ENCODE measurements at places on chromosomes 1 and 21.

DNA sequence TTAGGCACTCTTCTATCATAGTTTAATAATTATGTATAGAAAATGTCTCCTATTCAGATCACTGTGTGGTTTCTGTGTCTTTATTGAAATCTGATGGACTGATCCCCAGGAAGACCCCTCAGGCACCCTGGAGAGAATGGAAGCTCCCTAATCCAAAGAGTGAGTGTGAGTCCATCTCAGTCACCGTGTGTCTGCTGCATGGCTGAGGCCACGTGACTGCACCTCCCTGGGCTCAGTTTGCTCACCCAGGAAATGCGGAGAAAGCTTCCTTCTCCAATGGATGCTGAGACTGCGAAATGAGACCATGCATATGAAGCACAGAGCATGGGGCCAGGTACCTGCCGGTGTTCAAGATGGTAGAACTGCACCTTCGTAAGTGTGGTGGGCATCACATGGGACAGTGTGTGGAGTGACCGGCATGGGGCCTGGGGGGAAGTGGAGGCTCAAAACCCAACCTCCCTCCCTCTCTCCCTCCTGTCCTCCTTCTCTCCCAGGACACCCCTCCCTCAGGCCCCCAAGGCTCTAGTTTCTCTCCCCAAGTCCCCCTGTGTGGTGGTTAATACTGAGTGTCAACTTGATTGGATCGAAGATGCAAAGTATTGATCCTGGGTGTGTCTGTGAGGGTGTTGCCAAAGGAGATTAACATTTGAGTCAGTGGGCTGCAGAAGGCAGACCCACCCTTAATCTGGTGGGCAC, 557.5 kb downstream of the PTPRU start:
- DNase-seq = no peak

DNA sequence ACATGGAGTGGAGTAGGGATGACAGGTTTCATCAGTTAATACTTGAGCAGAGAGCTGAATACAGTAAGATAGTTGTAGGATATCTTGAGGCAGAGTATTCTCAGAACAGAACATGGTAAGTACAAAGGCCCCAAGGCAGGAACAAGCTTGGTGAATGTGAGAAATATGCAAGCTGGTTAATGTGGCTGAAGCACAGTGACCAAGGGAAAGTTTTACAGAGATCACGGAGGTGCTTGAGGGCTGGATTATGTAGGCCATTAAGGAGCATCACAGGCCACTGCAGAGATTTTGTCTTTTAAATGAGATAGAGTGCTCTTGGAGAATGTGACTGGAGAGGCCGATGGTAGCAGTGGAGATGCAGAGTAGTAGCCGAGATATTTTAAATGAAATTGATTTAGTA, 54.0 kb upstream of the BOLA1 start:
- peak; percentile 94 for DNase-seq

GRCh38 chr1:164660412-164660772, 101.4 kb downstream of the PBX1 start:
- no peak for DNase-seq

DNA sequence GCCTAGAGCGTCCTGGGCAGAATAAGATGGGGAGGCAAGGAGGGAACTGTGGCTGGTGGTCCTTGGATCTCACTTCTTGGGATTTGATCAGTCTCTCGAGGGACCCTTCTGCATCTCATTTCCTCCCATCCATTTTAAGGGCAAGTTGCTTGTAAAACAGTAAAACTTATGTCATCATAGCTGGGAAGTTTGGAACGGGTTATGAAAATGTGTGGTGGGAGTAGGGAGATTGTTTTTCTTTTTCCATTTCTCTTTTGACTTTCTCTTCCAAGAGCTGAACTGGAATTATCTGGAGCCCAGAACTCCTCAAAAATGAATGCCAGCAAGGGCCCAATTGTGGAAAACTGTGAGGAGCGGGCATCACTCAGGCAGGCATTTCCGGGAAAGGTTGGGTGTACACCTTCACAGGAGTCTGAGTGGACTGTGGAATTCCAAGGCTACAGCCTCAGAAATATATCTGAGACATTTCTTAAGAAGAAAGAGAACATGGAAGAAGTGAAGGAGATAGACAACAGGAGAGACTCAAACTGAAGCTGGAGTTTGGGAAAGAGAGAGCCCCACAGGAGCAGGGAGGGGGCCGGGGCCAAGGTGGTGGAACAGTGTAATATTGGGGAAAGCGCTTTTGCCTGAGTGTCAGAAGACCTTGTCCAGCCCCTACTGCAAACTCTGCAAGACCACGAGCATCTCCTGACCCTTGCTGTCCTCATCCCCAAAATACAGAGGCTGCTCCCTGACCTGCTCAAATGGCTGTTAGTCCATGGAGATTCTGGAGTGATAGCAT, 185.1 kb downstream of the FOXD2 start:
- no peak for DNase-seq

DNA sequence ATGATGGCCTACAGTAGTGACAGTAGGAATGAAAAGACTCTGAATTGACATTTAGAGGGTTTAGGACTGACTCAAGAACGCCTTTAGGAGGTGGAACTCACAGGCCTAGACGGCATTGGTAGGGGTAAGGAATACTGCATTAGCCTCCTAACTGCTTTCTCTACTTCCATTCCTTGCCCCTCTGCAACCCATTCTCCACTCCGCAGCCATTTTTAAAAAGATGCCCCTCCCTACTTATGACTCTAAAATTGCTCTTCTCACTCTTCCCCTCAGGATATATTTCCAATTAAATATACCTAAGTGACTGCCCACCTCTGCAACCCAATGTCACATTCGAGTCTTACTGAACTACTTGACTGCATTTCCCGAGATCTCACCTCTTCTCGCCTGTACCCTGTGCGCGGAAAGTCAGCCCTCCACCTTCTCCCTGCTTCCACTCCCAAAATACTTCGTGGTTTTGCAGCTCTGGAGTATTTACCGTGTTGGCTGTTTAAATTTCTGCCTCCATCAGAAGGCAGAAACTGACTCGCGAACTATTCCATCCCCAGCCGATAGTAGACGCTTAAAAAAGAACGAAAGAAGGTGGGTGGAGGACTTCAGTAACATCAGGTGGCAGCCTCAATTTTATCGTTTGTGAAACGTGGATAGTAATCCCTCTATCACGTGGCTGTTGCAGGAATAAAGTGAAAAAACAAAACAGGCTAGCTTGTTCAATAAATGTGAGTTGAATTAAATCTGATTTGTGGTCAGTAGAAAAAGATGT, 1.1 kb upstream of the YBX1 start:
- DNase-seq = no peak
